ENCODE measurements at places on chromosomes 12 and 14.

DNA sequence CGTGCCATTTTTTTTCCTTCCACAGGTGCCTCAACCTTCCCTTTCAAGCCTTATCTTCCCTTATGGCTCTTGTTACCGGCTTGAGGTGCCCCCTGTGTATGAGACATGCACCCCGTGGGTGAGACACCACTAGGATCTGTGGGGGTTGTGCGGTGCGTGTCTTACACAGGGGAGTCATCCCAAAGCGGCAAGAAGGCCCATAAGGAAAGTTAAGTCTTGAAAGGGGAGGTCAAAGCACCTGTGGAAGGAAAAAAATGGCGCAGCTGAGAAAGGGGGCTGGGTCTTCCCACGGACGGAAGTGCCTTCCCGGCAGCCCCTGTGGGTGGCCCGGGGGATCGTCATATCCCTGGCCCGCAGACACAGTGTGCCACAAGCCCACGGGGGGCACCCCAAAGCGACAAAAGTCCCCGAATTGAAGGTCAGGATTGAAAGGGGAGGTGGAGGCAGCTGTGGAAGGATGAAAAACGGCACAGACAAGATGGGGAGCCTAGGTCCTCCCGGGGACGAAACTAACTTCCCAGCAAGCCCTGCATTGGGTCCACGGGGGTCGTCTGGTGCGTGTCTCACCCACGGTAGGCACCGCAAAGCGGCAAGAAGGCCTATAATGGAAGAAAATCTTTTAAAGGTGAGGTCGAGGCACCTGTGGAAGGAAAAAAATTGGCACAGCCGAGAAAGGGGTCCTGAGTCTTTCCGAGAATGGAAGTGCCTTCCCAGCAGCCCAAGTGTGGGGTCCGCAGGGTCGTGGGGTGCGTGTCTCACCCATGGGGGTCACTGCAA is 273.3 kb downstream of the ALG10 start:
- no peak for DNase-seq

DNA sequence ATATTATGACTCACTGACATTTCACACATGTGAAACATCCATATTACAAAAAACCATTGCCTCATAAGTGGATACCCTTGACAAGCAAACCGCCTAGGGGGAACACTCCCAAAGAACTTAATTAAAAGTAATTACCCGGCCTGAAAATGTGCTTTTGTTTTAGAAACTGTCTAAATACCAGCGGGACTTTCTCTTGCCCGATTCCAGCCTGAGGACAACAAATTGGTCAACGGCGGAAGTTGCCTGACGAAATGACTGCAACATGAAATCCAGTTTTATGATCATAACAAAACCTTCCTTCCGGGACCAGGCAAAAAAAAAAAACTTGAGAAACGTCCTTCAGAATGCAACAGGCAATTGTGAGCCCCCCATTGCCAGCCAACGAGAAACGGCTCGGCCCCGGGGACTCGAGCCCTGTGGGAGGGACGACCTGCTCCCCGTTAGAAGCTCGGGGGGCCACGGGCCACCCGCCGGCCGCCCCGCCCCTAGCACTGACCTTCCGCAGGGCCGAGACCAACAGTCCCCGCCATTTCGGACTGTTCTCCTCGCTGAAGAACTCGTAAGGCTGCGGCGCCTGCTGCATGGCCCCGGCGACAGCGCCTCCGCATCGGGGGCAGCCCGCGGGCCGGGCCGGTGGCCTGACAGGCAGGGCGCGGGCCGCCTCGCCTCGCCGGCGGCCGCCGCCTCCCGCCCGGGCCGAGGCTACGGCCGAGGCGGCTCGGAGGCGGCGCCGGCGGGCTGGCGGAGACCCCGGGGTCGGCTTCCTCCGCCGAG is 490 bp downstream of the SOS2 start:
- peak; percentile 48 for DNase-seq

DNA sequence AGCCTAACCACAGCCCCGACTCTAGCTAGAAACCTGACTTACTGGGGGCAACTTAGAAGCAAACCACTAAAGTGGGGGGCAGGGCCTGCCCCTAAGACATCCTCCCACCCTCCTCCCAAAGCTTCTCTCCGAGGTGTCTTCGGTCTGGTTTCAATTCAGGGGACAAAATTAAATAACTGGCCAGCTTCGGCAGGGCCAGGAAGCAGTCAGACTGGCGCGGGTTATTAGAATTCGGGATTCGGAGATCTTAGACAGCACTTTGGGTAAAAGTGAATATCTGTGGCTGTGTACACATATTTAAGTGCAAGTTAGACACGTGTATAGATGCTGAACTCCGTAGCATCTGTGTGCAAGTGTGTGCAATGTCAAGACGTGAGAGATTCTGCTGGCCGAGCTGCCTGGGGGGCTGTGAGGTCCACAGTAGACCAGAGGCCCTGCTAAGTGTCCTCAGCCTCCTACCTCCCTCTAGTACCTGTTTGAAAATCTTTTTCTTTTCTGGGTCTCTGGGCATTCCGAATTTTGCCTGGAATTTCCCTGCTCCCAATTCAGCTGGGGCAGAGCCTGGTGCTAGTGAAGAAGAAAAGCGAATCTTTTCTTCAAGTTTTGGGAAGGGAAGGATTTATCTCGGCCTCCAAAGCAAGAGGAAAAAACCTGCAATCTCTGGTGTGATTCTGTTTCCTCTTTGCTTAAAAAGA is 4.0 kb upstream of the HOXC10 start:
- no peak for DNase-seq

DNA sequence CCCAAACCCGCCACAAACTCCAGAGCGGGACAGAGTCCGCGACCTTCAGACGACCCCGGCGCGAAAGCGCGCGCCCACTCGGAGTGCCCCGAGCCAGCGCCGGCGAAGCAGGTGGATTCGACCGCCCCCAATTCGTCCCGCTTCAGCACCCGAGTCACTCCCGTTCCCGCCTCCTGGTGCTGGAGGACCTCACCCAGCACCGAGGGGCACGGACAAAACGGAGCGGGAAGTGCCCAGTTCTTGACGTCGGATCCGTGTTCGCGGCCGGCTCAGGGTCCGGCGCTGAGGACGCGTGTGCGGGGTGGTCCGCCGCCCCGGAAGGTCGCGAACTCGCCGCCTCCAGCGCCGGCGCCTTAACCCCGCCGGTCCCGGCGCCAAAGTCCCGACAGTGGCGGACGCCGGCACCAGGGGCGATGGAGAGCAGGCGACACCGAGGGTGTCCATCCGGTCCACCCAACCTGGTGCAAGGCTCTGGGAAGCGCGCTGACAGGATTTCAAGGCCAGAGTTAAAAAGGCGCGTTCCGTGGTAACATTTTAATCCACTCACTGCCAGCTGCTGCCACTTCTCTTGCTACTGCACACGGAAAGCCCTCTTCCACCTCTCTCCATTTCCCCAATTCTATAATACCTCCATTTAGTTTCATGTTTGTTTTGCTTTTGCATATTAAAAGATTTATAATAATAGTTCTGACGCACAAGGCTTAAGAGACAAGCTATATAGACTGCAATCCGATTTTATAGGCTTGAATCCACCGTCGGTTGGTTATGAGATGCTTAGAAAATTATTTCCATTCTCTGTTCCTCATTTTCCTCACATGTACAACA is 240.0 kb upstream of the CPNE8 start:
- no peak for DNase-seq

GRCh38 chr14:75905147-75905904 is 76.5 kb downstream of the TGFB3 start:
- DNase-seq = peak; percentile 19

- peak; percentile 24 for DNase-seq
Observed at GRCh38 chr12:82182601-82183190, 175.5 kb downstream of the CCDC59 start.

GRCh38 chr14:78983126-78983525 is 813.0 kb downstream of the NRXN3 start:
- no peak for DNase-seq

GRCh38 chr14:102731101-102731870 is 46.0 kb upstream of the TRAF3 start:
- no peak for DNase-seq

DNA sequence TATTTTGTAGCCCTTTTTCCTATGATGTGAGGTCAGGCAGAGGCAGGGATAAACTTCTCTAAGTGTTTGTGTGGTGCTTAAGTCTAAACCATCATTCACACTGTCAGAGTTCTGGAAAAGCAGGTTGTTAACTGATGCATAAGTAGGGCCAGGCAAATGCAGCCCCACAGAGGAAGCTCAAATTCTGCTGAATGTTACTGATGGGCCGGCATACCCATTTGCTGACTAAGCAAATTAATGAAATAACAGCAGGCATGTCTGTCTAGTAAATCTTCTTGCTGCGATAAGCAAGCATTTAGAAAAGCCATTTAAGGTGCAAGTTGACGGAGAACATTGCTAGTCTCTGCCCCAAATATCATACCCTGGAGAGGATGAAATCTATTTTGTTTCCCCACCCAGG is 523.2 kb upstream of the CCDC196 start:
- DNase-seq = no peak

- DNase-seq = no peak
Observed at GRCh38 chr12:105443802-105444652, 113.5 kb downstream of the C12orf75 start.

- no peak for DNase-seq
Observed at GRCh38 chr12:112750971-112751370, 40.6 kb upstream of the RPH3A start.

DNA sequence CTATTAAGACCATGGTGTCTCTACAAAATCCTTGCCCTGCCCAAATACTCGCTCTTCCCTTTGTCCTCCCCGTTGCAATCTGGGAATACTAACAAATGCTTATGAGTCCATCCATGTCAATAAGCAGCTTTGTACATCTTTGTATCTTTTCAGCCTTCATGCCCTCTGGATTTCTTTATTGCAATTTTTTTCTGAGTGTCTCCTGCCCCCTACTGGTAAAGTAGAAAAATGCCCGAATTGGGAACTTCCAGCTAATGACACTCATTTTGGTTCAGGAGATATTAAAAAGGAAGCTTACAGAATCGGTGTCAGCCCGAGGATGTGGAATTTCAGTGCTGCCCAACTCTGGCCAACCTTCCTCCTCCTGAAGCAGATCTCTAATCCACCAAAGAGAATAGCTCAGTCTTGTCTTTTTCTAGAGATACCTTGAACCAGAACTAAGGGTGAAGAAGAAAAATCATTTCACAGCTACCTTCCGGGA is 46.0 kb downstream of the SH2B3 start:
- DNase-seq = peak; percentile 70

- peak; percentile 54 for DNase-seq
Observed at GRCh38 chr12:131112021-131112420, 158.3 kb downstream of the ADGRD1 start.

- no peak for DNase-seq
Observed at GRCh38 chr14:69259168-69259526, 811 bp upstream of the GALNT16 start.

- DNase-seq = no peak
Observed at GRCh38 chr14:93285044-93285443, 47.8 kb downstream of the BTBD7 start.

- no peak for DNase-seq
Observed at GRCh38 chr12:51886021-51886710, 1.7 kb upstream of the ANKRD33 start.

GRCh38 chr12:93468008-93468371 is 676 bp downstream of the MRPL42 start:
- peak; percentile 33 for DNase-seq

- no peak for DNase-seq
Observed at GRCh38 chr12:70443062-70443673, 77.1 kb downstream of the KCNMB4 start.

DNA sequence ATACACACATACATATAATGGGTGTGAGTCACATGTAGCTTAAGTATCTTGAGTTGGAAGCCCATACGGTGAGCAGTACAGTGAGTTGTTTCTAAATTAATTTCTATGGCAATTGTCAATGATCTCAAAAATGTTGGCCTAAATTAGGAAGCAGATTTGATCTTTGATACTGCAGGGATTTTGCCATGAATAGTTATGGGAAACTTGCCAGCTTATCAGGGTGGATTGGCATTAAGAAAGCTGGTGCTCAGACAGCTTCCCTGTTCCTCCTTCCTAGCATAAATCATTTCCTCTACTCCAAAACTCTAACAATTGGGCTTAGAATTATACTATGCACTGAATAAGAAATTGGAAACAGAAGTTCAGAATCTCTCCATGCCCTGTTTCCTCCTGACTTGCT is 150.9 kb upstream of the FRMD6 start:
- DNase-seq = no peak

- no peak for DNase-seq
Observed at GRCh38 chr12:27822076-27822712, 42.2 kb upstream of the MANSC4 start.

GRCh38 chr14:73143617-73144016 is 7.3 kb downstream of the PSEN1 start:
- DNase-seq = no peak

DNA sequence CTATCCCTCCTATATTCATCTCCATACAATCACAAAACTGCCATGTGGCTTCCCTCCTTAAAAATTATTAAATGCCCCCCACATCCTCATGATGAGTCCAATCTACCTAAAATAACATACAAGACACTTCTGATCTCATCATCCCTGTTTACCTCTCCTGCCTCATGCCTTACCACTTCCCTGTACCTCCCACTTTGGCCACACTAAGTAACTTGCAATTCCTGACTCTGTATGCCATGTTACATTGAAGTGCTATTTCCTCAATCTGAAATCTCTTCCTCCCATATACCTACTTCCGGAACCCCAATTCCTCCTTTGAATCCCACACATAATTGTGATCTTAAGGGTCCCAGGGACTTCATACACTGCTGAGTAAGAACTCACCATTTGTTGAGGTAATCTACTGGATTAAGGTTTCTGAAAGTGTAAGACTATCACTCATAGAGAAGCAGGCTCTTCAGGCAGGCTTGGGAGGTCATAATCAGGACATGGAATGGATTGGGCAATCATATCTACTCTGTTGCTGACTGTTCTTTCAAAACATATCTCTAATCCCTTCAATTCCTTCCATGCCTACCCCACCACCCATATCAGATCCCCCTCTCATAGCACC is 117.6 kb upstream of the PLEKHG7 start:
- no peak for DNase-seq
